D341Med (cell line): ENCODE measurements at places on chromosomes 2 and 18.

DNA sequence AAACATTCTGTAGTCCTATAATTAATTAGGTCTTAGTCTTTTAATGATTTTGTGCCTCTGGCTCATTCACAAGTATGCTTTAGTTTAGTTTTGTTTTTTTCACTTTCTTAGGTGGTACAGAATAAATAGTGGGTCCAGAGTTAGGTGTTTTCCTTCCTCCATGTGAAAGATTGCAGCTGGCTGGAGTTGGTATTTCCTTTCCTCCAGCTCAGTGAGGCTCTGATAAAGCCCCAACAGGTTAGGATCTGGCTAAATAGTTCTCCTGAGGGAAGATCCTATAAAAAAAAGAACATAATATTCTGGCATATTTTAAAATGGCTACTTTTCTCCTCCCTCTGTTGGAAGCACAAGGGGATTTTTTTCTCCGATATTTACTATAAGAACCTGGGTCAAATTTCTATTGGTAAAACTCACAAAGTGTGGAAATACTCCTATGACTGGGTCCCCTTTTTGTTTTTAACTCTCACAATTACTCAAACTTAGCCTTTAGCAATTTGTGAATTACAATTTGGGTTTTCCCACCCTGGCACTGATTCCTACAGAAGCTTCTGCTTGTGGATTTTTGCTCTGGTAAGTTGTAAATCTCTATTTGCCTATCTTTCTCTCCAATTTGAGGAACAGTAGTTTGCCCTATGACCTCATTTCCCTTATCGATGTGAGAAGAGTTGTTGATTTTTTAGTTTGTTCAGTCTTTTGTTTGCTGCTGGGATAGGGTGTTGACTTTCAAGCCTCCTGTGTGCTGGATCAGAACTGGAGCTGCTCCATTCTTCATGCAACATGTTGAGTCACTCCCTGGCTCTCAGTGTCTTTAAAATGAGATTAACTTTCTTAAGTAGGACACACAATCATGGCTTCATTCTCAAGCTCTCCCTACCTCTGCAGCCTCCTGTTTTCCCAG, 500.9 kb downstream of the RNF144A start:
- DNase-seq: no peak

DNA sequence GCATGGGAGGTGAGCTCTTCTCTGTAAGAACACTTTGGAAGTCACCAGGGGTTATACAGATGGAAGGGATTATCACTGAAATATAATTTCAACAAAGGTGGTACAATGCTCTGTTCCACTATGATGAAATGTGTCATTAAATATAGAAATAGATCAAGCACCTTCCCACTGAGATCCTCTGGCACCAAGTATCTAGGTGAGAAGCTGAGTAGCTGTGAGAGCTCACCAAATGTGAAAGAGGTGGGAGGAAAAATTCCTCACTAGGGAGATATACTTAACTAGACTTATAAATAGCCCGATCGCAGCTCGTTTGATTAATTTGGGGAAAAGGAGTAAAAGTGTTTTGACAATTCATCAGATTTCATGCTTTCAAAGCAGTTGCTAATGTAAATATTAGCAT, 247.6 kb downstream of the SMAD2 start:
- no peak for DNase-seq

- no peak for DNase-seq
These were observed 34.2 kb downstream of the CHST10 start for GRCh38 chr2:100383306-100383705.

- no peak for DNase-seq
These were observed 336.0 kb downstream of the SLC8A1 start for GRCh38 chr2:40115894-40116293.

DNA sequence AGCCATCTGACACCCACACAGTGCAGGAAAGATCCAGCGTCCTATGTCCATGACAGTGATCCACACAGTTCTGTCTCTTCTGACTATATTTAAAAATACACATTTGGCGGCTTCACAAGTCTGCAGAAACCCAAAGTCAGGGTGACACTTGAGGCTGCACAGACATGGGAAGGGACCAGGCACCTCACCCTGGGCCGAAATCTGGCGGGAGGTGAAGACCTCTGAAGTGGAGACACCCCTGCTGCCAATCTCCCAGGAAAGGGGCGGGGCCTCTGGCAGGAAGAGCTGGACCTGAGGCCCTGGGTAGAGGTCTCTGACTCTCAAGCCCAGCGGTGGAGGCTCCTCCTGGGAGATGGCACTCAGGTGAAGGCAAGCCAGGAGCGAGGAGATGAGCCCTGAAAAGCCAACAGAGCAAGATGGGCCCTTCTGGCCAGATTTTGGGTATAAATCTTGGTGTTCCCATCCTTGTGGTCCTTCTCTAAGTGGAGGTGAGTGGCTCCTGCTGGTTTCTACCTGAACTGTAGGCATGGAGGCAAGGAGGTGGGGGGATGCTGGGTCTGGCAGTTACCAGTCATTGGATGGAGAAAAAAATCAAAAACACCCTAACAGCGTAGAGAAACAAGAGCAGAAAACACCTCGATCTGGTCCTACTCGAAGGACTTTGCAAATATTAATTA, 248.4 kb downstream of the HDAC4 start:
- no peak for DNase-seq

GRCh38 chr2:15867194-15868171, 72.9 kb upstream of the MYCN start:
- no peak for DNase-seq

- DNase-seq: no peak
These were observed 657.1 kb upstream of the SOX11 start for GRCh38 chr2:5035057-5035488.

- no peak for DNase-seq
These were observed 15.7 kb downstream of the ZFP36L2 start for GRCh38 chr2:43210467-43211303.

DNA sequence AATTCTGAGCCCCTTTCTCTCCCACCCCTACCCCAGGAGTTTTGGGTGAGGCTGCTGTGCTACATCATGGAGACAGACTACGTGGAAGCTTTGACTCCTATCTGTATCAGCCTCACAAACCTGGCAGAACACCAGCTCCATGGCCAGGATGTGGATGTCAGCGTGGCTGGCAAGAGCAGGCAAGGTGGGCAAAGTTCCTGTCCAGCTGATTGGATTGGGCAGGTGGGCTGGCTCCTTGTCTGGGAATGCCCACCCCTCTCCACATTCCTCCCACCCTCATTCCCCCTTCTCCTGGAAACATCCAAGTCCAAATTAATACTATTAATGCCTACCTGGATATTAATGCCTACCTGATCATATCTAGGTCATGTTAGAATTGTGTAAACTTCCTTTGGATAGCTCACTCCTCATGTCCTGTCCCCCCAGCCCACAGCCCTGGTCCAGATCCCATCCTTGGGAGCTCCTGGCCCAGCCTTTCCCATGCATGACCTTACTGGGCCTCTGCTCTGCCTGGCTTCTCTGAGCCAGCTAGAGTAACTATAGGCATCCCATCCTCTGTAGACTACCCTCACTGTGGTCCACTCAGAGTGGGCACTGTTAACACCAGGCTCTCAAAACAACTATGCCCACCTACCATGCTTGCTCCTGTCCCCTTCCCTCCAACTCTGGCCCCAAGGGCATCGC, 24.1 kb downstream of the MROH2A start:
- DNase-seq: no peak

- no peak for DNase-seq
These were observed 67.9 kb downstream of the SH3YL1 start for GRCh38 chr2:195932-196331.

- DNase-seq: no peak
These were observed 79.0 kb downstream of the GCA start for GRCh38 chr2:162422894-162423293.

GRCh38 chr18:56469582-56469981, 168.8 kb downstream of the TXNL1 start:
- DNase-seq: no peak

DNA sequence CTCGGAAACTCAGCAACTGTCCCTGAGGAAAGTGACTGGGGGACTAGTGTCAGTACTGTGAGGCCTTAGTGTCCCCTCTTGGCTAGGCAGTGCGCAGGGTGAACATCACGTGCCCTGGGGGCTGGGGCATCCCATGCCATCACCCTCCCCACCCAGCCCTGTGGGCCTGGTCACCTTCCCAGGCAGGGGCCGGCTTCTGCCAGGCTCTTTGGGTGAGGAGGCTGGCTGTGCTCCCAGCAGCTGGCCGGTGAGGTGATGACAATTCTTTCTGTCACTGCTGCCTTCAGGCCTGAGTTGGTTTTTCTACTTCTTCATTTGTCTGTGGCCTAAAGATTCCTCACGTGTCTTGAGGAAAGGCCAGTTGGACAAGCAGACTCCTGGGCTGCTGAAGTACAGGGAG, 180.8 kb downstream of the KLHL29 start:
- DNase-seq: no peak

- no peak for DNase-seq
These were observed 9.5 kb upstream of the MCM6 start for GRCh38 chr2:135885709-135886108.

- DNase-seq: no peak
These were observed 29.9 kb upstream of the ZNF512 start for GRCh38 chr2:27552941-27553340.

GRCh38 chr2:180063494-180064092, 56.5 kb upstream of the CWC22 start:
- DNase-seq: no peak

- no peak for DNase-seq
These were observed 298.2 kb downstream of the SP3 start for GRCh38 chr2:173667014-173667413.
